Hindlimb muscle (tissue), 1 donor: ENCODE measurements at places on chromosomes 11 and 22.

DNA sequence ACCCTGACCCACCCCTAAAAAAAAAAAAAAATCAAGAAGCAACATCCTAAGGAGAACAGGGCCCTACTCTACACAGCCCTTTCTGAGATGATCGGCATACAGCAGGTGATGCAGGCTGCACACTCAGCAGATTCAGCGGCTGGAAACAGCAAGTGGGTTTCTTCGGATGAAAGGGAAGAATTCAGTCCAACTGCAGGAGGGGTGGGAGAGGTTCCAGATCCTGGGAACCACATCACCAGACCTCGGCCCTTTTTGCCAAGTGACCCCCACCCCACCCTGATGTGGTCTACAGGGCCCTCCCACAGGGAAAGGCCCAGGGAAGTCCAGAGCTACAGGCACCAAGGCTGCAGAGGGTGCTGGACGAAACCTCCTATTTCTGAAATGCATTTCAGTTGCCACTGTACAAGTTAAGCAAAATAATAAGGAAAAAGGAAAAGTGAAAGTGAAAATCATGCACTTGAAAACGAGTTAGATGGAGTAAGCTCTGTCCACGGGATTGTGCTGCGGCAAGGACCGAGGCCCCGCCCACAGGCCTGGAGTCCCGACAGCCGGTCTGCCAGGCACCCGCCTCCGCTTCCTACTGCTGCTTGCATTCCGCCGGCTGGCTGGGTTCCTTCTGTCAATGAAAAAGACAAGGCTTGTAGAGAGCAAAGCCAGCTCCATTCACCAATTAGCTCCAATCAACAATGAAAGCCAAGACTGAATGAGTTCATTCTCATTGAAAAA lies 16.0 kb upstream of the PHLDA2 start:
- DNase-seq, result peak; percentile 85

GRCh38 chr11:91261513-91261912 lies 963.1 kb upstream of the FAT3 start:
- no peak for DNase-seq

- DNase-seq, result no peak
These were observed 45.4 kb downstream of the MYO7A start for GRCh38 chr11:77173494-77173893.

- no peak for DNase-seq
These were observed 152.8 kb downstream of the TBC1D22A start for GRCh38 chr22:46914916-46915894.

DNA sequence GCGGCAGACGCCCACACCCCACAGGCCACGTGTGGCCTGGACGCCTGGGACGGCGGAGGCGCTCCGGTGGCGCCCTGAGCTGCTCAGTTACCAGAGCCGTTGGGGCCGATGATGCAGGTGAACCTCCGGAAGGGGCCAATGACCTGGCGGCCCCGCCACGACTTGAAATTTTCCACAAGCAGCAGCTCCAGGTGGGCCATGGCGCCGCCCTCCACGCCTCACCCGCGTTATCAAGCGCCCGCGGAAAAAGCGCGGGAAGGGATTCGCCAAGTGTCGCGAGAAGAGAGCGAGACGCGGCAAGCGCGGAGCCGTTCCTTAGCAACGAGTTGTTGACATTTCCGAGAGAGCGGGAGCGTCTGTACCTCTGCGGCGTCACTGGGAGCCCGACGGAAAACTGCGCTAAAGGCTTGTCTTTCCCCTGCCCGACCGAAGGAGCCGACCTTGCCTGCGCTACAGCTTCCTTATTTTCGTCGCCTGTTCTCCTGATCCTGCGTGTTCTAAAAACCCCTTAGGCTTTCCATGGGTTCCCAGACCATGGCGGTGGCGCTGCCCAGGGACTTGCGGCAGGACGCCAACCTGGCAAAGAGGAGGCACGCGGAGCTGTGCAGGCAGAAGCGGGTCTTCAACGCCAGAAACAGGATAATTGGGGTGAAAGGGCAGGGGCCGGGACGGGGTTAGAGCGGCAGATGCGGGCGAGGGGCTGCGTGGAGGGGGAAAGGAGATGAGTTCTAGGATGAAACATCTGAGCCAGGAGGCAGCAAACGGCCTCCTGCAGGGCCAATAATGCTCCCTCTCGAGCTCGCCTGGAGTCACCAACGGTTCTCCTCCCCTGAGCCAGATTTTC lies at the start of the genes RIBC2 and SMC1B:
Gene RIBC2, plus strand, starts transcription at position 326 of the 844 bp plus-strand sequence. Its CDS starts 194 bp downstream, at position 520.
Gene SMC1B, minus strand, starts transcription at position 232 of the 844 bp plus-strand sequence. Its CDS starts 32 bp downstream, at position 200.
- DNase-seq, result peak; percentile 85

DNA sequence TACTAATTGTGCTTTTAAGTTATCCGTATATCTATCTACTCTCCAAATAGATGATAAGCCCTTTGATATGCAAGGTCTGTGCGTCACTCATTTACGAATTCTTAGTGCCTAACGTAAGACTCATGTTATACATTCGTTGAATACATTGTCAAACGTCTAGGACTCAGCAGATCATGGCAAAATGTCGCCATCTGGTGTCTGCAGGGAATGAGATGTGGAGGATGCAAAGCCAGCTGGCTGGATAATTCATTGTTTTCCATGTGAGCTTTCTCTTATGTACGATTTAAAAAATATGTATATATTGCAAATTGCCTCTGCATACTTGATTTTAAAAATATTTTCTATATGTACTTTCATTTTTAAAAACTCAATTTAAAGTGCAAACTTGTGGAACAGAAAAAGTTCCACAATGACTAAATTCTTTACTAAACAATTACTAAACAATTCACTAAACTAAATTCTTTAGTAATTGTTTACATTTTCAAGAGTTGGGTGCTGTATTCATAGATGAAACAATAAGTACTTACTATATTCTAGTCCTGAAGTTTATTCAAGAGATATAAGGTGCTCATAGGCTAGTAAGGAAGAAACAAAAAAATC lies 33.8 kb downstream of the ZNF202 start:
- DNase-seq, result peak; percentile 47

DNA sequence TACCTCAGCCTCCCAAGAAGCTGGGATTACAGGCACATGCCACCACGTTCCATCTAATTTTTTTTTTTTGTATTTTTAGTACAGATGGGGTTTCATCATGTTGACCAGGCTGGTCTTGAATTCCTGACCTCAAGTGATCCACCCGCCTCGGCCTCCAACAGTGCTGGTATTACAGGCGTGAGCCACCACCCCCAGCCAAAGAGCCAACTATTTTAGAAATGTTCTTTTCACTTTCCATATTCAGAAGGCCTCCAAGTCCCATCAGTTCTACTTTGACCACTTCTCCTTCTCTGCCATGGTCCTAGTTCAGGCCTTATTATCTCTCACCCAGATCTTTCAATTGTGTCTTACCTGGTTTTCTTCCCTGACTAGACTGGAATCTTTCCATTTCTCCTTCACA lies 48.2 kb downstream of the CCDC83 start:
- no peak for DNase-seq

GRCh38 chr22:23457380-23457985 lies 122.6 kb downstream of the IGLL1 start:
- no peak for DNase-seq

GRCh38 chr11:67628710-67629385 lies 889 bp downstream of the NUDT8 start:
- no peak for DNase-seq

GRCh38 chr22:43314611-43315010 lies 28.6 kb downstream of the SCUBE1 start:
- DNase-seq, result no peak

GRCh38 chr11:70065318-70066135 lies 12.6 kb upstream of the ANO1 start:
- DNase-seq, result no peak

DNA sequence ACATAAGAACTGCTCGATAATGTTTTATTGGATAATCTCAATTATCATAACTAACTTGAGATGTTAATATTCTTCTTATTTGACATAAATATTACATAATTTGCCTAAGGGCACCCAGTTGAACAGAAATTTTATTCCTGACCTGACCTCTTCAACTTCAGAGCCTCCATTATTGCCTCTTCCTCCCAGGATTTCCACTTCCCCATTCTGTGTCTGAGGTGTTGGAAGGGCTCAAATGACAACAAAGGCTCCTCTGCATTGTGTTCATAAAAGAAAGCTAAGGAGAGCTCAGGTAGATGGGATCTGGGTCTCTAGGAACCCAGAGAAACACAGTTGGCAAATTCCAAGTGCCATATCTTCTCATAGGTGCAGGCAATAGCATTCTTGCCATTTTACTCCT lies 61.2 kb upstream of the ARHGAP20 start:
- no peak for DNase-seq

DNA sequence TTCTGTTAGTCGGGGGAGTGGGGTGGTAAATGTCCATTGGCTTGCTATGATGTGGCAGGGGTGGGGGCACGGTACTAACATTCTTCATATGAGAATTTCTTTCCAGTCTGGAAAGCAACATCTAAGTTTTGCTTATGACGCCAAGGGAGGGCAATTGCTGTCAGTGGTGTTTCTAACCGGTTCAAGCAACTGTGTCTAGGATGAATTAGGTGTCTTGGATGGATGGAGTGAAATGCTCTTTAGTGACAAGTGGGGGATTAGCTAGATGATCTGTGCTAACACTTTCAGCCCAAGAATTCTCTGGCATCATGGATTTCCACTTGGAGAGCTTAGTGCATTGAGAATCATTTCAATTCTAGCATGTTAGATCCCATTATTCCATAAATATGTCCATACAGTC lies 262.6 kb upstream of the SORL1-AS1 start:
- DNase-seq, result peak; percentile 32

- no peak for DNase-seq
These were observed 25.6 kb downstream of the MRPL21 start for GRCh38 chr11:68878022-68878421.

- no peak for DNase-seq
These were observed 1114.2 kb upstream of the RAG2 start for GRCh38 chr11:37712251-37712650.

DNA sequence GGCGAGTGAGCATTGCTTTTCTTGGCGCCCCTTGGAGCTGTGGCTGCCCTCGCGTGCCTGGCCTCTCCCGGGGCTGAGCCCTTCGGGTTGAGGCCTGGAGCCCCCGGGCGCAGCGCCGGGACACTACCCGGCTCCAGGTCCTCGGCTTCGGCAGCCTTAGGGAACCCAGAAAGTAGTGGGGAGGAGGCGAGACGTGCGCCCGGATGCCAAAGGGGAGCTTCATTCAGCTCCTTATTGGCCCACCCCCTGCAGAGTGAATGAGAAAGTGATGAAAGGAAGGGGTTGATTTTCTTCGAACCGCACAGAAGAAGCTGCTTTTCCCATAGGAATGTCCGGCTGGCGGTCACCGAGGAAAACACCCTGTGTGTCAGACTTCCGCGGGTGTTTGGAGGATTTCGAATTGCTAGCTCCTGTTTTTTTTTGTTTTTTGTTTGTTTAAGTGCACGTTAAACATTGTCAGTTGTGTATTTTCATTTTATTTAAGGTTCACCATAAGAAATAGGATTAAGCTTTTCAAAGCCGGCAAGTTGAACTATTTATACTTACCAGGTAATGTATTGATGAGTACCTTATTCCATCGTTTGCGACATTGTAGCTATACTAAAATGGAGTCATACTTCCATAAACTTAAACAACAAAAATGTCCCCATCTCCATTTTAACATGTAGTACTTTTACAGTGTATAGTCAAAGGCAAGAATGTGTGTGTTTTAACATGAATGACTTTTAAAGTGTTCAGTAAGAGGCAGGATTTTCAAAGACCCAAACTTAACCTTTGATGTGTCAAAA lies 841 bp upstream of the EIF4G2 start:
- no peak for DNase-seq
